ENCODE measurements at places on chromosomes 6 and 20.

DNA sequence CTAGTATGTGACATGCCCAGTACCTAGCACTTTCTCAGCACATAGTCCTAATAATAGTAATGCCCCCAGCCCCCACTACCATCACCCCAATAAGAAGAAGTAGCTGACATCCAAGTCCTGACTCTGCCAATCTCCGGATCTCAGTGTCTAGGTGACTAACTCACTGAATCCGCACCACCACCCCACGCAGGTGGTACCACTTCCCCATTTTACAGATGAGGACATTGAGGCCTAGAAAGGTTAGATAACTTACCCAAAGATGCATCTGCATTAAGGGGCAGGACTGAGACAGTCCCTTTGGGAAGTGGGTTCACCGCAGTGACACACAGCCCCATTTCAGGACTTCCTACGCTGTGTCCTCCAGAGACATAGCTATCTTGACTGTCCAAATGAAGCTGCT is 241.2 kb downstream of the TFAP2C start:
- DNase-seq, result no peak

- DNase-seq, result no peak
Observed at GRCh38 chr20:44123251-44123650, 63.7 kb downstream of the JPH2 start.

- no peak for DNase-seq
Observed at GRCh38 chr6:49915035-49915434, 48.7 kb upstream of the CRISP1 start.

DNA sequence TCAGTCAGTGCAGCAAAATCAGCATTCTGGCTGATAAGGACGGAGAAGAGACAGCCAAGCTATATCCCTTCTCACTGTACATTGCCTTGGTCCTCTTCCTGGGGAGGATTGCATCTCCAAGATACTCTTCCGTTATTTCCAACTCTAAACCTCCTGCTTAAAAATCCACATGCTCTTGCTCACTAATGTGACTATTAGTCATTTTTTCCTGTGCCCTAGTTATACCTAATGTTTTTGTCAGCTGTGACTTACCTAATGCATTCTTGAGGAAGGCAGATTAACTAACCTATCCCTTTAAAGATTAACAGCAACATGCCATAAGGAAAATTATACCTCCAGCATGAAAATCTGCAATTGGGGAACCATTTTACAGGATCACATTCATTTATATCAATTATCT is 317.6 kb downstream of the BTBD9 start:
- no peak for DNase-seq

DNA sequence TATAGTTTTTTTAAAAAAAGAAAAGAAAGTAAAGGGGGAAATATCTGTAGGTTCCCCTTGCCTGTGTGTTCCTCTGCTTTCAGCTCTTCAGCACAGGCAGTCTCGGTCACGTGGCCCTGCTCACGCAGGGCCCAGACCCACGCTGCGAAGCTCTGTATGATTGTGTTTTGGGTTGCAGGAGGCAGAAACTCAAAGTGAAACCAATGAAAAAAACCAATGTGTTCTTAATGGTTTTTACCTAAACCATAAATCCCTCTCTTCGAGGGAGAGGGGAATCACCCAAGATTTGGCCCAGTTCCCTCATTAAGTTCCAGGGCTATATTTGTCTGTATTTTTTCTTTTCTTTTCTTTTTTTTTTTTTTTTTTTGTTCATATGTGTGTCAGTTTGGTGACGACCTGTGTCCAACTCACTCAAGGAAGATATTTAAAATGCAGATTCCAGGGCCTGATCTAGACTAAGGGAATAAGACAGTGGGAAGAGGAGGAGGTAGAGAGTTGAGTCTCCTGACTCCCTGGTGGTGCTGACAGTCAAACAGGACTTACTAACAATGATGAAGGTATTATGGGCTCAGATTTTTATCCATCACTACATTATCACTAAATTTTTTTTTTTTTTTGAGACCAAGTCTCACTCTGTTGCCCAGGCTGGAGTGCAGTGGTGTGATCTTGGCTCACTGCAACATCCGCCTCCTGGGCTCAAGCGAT is 33.8 kb upstream of the RREB1 start:
- peak; percentile 68 for DNase-seq

DNA sequence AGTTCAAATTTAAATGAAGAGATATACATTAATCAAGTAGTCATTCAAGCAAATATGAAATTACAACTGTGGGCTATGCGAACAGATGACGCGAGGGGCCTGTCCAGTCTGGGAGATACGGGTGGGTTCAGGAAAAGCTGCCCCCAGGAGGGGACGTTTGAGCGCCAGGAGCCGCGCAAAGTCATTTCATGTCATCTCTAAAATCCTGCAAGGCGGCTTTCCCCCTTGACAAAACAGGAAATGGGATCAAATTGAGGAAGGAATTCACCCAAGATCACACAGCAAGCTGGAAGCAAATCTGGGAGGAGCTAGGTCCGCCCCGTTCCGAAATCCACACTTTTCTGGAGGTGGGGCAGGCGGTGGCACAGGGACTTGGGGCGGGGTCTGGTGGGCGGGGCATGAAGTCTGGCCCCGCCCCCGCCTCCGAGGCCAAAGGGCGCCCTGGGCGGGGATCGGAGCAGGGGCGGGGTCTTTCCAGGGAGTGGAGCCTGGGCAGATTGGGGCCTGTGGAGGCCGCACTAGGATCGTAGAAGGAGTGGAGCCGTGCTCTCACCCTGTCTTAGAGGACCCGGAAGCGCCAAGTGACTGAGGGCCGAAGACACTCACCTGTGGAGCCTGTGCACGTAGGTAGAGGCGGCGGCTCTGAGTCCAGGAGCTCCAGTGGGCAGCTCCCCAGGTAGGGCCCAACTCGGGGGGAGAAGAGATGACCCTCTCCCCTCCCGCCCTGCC is at the start of gene LPIN3:
Gene LPIN3, plus strand, starts transcription at position 495 of the 729 bp plus-strand sequence. CDS start 4,983 bp downstream, outside the sequence.
- peak; percentile 35 for DNase-seq

DNA sequence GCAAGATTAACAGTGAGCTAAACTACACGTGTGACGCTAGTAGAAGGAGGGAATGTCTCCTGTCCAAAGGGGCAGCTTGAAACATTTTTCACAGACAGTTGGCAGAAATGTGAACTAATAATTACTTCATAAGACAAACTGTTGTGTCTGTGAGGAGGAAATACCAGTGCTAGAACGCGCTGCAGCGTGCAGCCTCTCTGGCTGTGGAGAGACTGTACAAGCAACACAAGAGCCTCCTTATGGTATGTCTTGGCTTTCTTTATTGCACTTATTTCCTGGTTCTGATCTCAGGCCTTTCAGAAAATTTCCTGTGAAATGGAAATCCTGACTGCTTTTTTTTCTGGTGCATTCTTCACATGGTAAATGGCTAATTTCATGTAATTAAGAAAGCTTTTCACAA is 25.3 kb upstream of the TIAM2 start:
- no peak for DNase-seq

- DNase-seq, result no peak
Observed at GRCh38 chr6:355373-356208, 36.0 kb upstream of the IRF4 start.

- no peak for DNase-seq
Observed at GRCh38 chr6:22017766-22018165, 279.1 kb downstream of the PRL start.

DNA sequence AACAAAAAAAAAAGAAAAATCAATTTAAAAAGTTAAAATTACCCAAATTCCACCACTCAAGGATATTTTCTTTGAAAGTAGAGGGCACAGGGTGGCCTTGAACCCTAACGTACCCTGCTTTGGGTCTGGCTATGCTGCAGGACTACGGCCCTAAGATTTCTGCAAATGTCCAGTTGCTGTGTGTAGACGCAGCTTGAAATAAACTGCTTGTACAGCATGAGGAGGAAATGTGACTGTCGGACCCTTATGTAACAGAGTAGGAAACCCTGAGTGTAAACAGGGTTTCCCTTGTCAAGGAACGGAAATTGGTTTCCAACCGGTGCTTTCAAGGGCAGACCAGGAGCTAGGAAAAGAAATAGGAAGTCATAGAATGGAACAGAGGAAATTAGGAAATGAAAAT is 60.7 kb upstream of the SHLD1 start:
- DNase-seq, result no peak

DNA sequence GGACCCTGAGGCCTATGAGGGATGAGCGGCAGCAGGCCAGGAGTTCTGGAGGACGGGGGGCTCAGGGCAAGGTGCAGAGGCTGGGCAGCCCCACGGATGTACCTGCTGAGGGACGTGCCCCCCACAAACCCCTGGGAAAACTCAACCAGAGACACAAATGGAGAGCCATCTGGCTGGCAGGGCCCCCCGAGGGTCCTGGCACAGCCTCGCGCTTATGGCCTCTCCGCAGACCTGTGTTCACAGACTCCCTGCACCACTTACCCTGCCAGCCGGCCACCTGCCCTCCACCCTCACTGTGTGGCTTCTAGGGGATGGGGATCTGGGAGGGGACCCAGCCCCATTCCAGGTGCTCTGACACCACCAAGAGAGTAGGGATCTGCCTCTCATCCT is 3.4 kb upstream of the ZBTB46 start:
- no peak for DNase-seq

GRCh38 chr6:111533087-111533784 is 50.2 kb upstream of the REV3L start:
- DNase-seq, result peak; percentile 27

- DNase-seq, result no peak
Observed at GRCh38 chr6:57216235-57217101, 5.6 kb downstream of the RAB23 start.

DNA sequence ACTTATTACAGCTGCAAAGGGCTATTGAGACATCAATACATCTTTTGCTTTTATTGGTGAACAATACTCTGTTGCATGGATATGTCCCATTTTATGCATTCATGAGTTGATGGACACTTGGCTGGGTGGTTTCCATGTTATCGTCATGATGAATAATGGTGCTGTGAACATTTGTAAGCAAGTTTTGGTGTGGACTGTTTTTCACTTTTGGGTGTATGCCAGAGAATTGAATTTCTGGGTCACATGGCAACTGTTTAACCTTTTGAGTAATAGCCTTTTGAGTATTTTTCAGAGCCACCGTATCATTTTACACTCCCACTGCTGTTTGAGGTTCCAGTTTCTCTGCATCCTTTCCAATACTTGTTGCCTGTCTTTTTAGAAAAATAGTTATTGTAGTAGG is 107.0 kb downstream of the JARID2 start:
- DNase-seq, result no peak

DNA sequence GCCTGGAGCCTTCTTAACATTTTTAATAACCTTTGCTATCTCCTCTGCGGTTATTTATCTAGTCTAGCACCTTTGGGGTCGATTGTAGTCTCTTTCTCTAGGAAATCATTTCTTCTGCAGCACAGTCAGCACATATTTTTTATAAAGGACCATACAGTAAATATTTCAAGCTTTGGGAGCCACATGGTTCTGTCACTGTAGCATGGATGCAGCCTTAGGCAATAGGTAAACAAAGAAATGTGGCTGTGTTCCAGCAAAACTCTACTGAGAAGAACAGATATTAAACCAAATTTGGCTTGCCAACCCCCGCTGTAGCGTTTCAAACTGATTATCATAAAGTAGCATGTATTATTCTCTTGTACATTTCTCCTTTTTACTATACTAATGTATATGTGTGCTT is 95.7 kb downstream of the SLC23A2 start:
- DNase-seq, result no peak

DNA sequence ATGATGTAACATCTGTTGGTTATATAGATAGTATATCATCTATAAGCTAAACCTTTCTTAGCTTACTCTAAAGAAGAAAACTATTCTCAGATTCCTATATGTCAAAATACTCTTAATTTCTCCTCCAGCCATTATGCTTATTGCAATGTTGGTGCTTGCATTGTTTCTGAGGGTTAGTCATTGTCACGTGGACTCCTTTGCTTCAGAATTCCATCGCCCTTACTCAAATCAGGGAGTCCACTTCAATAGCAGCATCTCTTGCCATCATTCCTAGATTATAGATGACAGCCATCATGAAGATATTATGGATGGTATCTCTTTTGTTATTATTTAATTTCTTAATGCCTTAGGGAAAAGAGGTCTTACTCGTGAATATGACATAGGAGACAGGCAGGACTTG is 776.1 kb downstream of the TENT5A start:
- no peak for DNase-seq

- no peak for DNase-seq
Observed at GRCh38 chr20:57175397-57176010, 90.9 kb downstream of the BMP7 start.

- DNase-seq, result no peak
Observed at GRCh38 chr6:157151989-157152388, 171.3 kb downstream of the TMEM242 start.

- DNase-seq, result no peak
Observed at GRCh38 chr6:31057426-31058003, 47.2 kb downstream of the MUC22 start.

- no peak for DNase-seq
Observed at GRCh38 chr20:58878399-58878798, 25.9 kb downstream of the GNAS start.

GRCh38 chr6:30819297-30819917 is 64.9 kb upstream of the DDR1 start:
- peak; percentile 69 for DNase-seq

- DNase-seq, result no peak
Observed at GRCh38 chr6:34543421-34543820, 12.7 kb downstream of the SPDEF start.

DNA sequence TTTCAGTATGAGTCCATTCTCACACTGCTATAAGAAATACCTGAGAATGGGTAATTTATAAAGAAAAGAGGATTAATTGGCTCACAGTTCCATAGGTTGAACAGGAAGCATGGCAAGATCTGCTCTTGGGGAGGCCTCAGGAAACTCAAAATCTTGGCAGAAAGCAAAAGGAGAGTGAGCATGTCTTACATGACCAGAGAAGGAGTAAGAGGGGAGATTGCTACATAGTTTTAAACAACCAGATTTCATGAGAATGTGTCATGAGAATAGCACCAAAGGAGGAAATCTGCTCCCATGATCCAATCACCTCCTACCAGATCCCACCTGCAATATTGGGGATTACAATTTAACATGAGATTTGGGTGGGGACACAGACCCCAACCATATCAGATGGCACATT is 672.4 kb downstream of the HTR1B start:
- DNase-seq, result no peak

DNA sequence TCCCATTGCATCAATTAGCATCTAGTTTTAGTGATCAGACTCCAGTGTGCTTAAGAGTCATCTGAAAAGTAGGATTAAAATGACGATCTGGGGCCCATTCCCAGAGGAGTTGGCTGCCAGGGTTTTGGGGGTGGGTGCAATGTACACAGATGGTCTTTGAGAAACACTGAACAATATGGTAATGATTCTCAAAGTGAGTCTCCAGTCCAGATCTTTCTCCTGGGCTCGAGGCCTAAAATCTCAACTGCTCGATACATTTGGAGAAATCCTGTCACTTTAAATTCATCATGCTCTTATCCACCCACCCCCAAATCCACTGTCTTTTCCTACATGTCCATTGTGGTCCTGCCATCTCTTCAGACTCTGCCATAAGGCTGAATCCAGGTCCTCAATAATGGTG is 80.7 kb upstream of the MYLIP start:
- DNase-seq, result no peak

GRCh38 chr6:7566107-7566506 is 23.9 kb upstream of the SNRNP48 start:
- no peak for DNase-seq

- DNase-seq, result no peak
Observed at GRCh38 chr6:81561731-81562130, 190.8 kb downstream of the TENT5A start.
